ENCODE measurements at places on chromosomes 1 and 21. TPM values are rescaled to one million over a fixed set of nuclear protein-coding genes. Genes with fewer than 3 reads are reported as not detected.

NUF2 gene
- 1.1 TPM for total RNA-seq

PATJ gene
- 1.5 TPM for total RNA-seq

TRNP1 gene
- total RNA-seq, result 207 TPM

MRPL24 gene
- 57.1 TPM for total RNA-seq

ASAP3 gene
- 67.4 TPM for total RNA-seq

KMO gene
- total RNA-seq, result not detected

Measured in pericardium fibroblast (primary cell).